ENCODE measurements at places on chromosomes 7 and 10. TPM values are rescaled to one million over a fixed set of nuclear protein-coding genes. Genes with fewer than 3 reads are reported as not detected.

DNA sequence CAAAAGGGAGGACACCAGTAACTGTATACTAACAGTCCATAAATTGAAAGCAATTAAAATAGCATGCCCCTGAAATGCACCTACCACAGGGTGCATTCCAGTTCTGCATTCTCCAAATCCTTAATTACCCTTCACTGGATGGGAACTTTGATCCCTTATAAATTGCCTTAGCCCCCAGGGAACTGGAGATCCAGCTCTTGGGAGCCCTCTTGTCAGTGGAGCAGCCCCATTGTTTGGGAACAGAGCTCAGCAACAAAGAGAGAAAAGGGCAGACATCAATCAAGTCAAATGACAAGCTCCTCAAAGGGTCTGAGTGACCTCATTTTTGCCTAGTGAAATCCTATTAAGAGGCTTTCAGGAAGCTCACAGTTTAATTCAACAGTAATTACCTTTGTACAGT is 472.6 kb downstream of the XPNPEP1 start:
- no peaks in the 10 kb centered on the region for H3K4me1 ChIP-seq
- H3K27me3 ChIP-seq: no peaks in the 10 kb centered on the region

DNA sequence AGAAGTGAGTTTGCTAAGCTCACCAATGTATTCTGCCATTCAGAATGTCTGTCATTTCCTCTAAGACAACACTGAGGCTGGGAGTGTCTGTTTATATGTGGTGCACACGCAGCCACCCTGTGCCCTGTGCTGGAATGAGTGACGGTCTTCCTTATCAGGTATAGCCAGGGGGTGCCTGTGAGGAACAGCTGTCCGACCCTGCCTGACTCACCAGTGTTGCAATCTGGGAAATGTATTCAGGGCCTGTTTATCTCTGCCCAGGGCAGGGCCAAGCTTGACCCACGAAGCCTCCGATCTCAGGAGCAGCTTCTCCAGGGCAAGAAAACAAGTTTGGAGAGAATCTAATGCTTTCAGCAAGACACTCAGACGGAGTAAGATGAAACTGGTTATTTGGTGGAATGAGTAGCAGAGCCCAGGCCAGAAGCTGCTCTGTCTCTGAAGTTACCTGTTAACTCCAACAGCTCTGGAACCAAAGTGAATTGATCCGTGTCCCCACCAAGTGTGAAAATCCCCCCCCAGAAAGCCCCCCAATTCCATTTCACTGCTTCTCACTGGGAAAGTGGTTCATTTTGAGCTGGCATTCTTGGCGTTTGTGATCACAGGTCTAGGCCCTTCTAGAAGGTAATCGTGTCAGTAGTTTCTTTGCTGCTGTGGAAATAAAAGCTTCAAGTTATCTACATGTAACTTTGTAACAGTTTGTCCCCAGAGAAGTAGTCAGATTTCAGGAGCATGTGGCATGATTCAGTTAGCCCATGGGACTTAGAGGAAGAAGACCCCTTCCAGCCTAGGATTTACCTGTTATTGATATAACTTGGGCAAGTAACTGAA is 6.1 kb upstream of the UBE2H start:
- peak; percentile 80 for DNase-seq
- H3K4me3 ChIP-seq: no peak overlapping the region
- H3K27me3 ChIP-seq: no peaks in the 10 kb centered on the region
- no peaks in the 10 kb centered on the region for H3K36me3 ChIP-seq
- peak overlapping the region; percentile 11 for H3K27ac ChIP-seq
- peaks cover 13% of the 10 kb centered on the region for H3K4me1 ChIP-seq

- H3K36me3 ChIP-seq: no peaks in the 10 kb centered on the region
- peaks cover 2% of the 10 kb centered on the region for H3K4me1 ChIP-seq
- H3K4me3 ChIP-seq: no peak overlapping the region
- H3K27me3 ChIP-seq: no peaks in the 10 kb centered on the region
Observed at GRCh38 chr7:144386741-144387140, 16.8 kb downstream of the NOBOX start.

DNA sequence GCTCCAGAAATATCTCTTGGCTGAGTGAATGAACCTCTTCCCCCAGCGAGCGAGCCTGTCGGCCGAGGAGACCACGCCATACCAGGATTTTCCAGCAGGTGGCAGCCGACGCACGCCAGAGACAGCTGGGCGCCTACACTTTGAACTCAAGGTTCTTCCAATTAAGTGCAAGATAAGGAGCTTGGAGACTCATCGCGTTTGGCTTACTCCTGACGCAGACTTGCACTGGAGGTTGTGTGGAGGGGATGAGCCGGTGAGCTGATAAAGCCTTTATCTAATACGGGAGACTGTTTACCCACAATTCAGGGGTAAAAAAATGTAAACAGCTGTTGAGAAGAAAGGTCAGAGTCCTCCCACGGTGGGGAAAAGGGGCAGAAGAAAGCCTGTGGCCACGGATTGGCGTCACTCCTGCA is 45.9 kb upstream of the EMX2 start:
- peak; percentile 82 for DNase-seq
- H3K4me3 ChIP-seq: no peak overlapping the region
- H3K36me3 ChIP-seq: no peaks in the 10 kb centered on the region
- H3K27ac ChIP-seq: no peak overlapping the region

GRCh38 chr10:112269266-112269665 is 13.9 kb upstream of the TECTB start:
- H3K4me1 ChIP-seq: peaks cover 6% of the 10 kb centered on the region
- no peaks in the 10 kb centered on the region for H3K27me3 ChIP-seq
- H3K4me3 ChIP-seq: no peak overlapping the region
- no peaks in the 10 kb centered on the region for H3K36me3 ChIP-seq
- DNase-seq: no peak

DNA sequence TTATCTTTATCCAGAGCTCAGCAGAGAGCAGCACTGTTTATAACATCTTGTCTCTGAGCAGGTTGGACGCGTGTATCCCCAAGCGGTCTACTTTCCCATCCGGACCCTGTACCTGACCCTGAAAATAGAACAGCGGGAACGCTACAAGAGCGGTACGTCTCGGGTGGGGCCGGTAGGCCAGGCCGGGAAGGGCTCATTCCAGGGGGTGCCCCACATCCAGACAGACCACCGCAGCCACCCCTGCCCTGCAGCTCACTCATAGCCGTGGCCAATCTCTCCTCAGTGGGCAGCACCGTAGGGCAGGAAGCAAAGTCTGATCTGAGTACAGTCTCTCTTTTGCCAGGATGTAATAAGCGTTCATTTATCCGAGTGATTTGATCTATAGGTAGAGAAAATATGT is 113.7 kb downstream of the TRRAP start:
- H3K4me1 ChIP-seq: no peaks in the 10 kb centered on the region
- H3K27me3 ChIP-seq: no peaks in the 10 kb centered on the region
- H3K4me3 ChIP-seq: no peak overlapping the region
- DNase-seq: no peak
- no peak overlapping the region for H3K27ac ChIP-seq

GRCh38 chr10:125177641-125178640 is 17.6 kb upstream of the CTBP2 start:
- H3K27ac ChIP-seq: no peak overlapping the region
- no peak overlapping the region for H3K4me3 ChIP-seq
- no peaks in the 10 kb centered on the region for H3K36me3 ChIP-seq
- H3K4me1 ChIP-seq: no peaks in the 10 kb centered on the region
- DNase-seq: no peak
- no peaks in the 10 kb centered on the region for H3K27me3 ChIP-seq

- H3K4me1 ChIP-seq: peaks cover 53% of the 10 kb centered on the region
- no peak for DNase-seq
- H3K4me3 ChIP-seq: no peak within 1 kb of the TSS
- H3K36me3 ChIP-seq: no peaks in the 10 kb centered on the region
- no peak within 1 kb of the TSS for H3K27ac ChIP-seq
- H3K27me3 ChIP-seq: peaks cover 4% of the 10 kb centered on the region
Observed at GRCh38 chr10:100744987-100745881, at the start of gene PAX2. PAX2 (plus strand) TSS chr10:100745582; CDS start chr10:100746261, 679 bp downstream.

GRCh38 chr10:15141136-15142054 is 27.1 kb downstream of the NMT2 start:
- DNase-seq: no peak
- no peak overlapping the region for H3K4me3 ChIP-seq
- no peaks in the 10 kb centered on the region for H3K36me3 ChIP-seq
- H3K4me1 ChIP-seq: peaks cover 10% of the 10 kb centered on the region
- H3K27me3 ChIP-seq: no peaks in the 10 kb centered on the region

FRA10AC1 gene
- 20.0 TPM for total RNA-seq

DNA sequence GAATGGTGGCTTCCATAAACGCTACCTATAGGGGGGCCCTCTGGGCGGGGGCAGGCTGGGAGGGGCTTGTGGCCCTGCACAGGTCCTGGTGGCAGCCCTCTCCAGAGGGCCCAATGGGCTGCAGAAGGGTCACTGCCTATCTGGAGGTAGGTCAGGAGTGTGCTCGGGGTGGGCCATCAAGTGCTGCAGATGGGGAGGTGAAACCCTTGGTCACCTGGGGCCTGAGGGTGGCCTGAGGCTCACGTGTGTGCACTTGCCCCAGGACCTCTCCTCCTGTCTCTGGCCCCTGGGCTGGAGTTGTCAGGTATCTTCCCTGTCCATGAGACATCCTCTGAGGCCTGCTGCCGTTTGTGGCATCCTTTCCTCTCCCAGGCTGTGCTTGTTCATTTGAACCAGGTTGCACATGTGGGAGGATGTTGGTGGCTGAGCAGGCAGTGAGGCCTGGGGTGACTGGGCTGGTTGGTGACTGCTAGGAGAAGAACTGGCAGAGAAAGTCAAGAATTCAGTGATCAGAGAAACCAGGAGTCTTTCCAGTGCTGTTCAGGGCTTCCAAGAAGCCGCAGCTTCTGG is 21.1 kb upstream of the SH2D4B start:
- no peaks in the 10 kb centered on the region for H3K27me3 ChIP-seq
- no peaks in the 10 kb centered on the region for H3K4me1 ChIP-seq
- H3K27ac ChIP-seq: no peak overlapping the region
- H3K36me3 ChIP-seq: no peaks in the 10 kb centered on the region
- peak; percentile 7 for DNase-seq
- H3K4me3 ChIP-seq: no peak overlapping the region

- H3K4me1 ChIP-seq: no peaks in the 10 kb centered on the region
- no peaks in the 10 kb centered on the region for H3K27me3 ChIP-seq
- DNase-seq: no peak
- H3K27ac ChIP-seq: no peak overlapping the region
- H3K36me3 ChIP-seq: no peaks in the 10 kb centered on the region
- no peak overlapping the region for H3K4me3 ChIP-seq
Observed at GRCh38 chr10:8174762-8175161, 120.3 kb downstream of the GATA3 start.

GRCh38 chr7:33495207-33495606 is 365.8 kb downstream of the BBS9 start:
- no peak overlapping the region for H3K27ac ChIP-seq
- H3K27me3 ChIP-seq: no peaks in the 10 kb centered on the region
- no peaks in the 10 kb centered on the region for H3K36me3 ChIP-seq
- H3K4me3 ChIP-seq: no peak overlapping the region

SH2D4B gene
- total RNA-seq: 0.33 TPM

DNA sequence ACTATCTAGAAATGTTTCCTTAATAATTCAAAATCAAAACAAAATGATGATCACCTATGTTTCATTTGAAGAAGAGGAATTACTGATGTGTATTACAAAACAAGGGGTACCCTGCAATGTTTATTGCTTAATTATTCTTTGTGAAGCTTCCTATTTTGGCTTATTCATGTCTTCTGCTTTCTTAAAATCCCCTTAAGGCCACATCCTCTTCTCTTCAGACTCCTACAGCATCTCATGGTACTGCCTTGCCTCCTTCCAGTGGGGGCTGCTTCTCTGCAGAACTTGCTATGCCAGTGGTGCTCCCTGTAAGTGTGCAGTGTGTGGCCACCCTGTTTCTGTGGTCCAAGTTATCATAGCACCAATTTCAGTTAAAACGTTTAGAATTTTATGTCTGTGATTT is 35.0 kb downstream of the CCDC146 start:
- no peak overlapping the region for H3K27ac ChIP-seq
- H3K4me3 ChIP-seq: no peak overlapping the region
- no peaks in the 10 kb centered on the region for H3K4me1 ChIP-seq
- no peaks in the 10 kb centered on the region for H3K36me3 ChIP-seq
- no peak for DNase-seq

- no peaks in the 10 kb centered on the region for H3K36me3 ChIP-seq
- DNase-seq: no peak
- no peaks in the 10 kb centered on the region for H3K27me3 ChIP-seq
- no peaks in the 10 kb centered on the region for H3K4me1 ChIP-seq
- H3K27ac ChIP-seq: no peak overlapping the region
- no peak overlapping the region for H3K4me3 ChIP-seq
Observed at GRCh38 chr7:50265968-50266634, 38.4 kb upstream of the IKZF1 start.

CALML3 gene
- not detected for total RNA-seq

DNA sequence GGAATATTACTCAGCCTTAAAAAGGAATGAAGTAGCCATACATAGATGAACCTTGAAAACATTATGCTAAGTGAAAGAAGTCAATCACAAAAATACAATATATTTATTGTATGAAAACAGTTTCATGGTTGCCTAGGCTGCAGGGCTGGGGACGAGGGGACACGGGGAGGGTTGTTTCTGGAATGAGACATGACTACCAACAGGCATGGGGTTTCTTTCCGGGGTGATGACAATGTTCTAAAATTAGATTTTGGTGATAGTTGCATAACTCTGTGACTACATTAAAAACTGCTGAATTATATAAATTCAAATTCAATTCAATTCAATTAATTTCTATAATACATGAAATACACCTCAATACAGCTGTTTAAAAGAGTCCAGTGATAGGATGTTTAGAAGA is 88.0 kb downstream of the ARHGAP22 start:
- H3K27ac ChIP-seq: no peak overlapping the region
- no peaks in the 10 kb centered on the region for H3K4me1 ChIP-seq
- H3K27me3 ChIP-seq: no peaks in the 10 kb centered on the region
- no peak overlapping the region for H3K4me3 ChIP-seq
- H3K36me3 ChIP-seq: no peaks in the 10 kb centered on the region

GRCh38 chr7:82226191-82226590 is 217.4 kb downstream of the CACNA2D1 start:
- H3K27ac ChIP-seq: no peak overlapping the region
- H3K36me3 ChIP-seq: no peaks in the 10 kb centered on the region
- no peak overlapping the region for H3K4me3 ChIP-seq
- H3K4me1 ChIP-seq: no peaks in the 10 kb centered on the region
- DNase-seq: no peak
- no peaks in the 10 kb centered on the region for H3K27me3 ChIP-seq

GRCh38 chr7:66522518-66522917 is 106.2 kb upstream of the KCTD7 start:
- no peaks in the 10 kb centered on the region for H3K36me3 ChIP-seq
- H3K27me3 ChIP-seq: no peaks in the 10 kb centered on the region
- H3K27ac ChIP-seq: no peak overlapping the region
- peak; percentile 25 for DNase-seq
- H3K4me1 ChIP-seq: no peaks in the 10 kb centered on the region
- H3K4me3 ChIP-seq: no peak overlapping the region

AKR1B1 gene
- total RNA-seq: 12.9 TPM

WNT8B gene
- total RNA-seq: not detected

PON1 gene
- total RNA-seq: 0.78 TPM

DNA sequence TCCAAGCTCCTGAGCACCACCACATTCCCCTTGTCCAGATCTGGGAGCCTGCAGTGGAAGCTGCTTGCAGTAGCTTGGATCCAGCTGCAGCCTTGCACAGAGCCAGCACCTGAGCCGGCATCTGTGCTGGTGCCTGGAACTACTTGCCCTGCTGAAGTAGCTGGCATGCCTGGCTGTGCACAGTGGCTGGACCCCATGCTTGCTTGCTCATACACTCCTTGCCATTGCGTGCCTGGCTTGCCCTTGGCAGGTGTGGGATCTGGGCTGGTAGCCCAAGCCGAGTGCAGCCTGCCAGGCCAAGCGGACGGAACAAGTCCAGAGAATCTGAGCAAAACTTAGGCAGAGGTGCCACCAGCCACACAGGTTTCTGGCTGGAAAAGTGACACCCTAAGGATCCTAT is 759.9 kb downstream of the IPMK start:
- DNase-seq: peak; percentile 7
- H3K27me3 ChIP-seq: no peaks in the 10 kb centered on the region
- H3K4me1 ChIP-seq: no peaks in the 10 kb centered on the region
- H3K4me3 ChIP-seq: no peak overlapping the region

HOXA9 gene
- not detected for total RNA-seq
